CD4-positive, alpha-beta T cell treated with Interleukin-21 for 1 hour (primary cell): ENCODE measurements at places on chromosomes 12 and 14.

DNA sequence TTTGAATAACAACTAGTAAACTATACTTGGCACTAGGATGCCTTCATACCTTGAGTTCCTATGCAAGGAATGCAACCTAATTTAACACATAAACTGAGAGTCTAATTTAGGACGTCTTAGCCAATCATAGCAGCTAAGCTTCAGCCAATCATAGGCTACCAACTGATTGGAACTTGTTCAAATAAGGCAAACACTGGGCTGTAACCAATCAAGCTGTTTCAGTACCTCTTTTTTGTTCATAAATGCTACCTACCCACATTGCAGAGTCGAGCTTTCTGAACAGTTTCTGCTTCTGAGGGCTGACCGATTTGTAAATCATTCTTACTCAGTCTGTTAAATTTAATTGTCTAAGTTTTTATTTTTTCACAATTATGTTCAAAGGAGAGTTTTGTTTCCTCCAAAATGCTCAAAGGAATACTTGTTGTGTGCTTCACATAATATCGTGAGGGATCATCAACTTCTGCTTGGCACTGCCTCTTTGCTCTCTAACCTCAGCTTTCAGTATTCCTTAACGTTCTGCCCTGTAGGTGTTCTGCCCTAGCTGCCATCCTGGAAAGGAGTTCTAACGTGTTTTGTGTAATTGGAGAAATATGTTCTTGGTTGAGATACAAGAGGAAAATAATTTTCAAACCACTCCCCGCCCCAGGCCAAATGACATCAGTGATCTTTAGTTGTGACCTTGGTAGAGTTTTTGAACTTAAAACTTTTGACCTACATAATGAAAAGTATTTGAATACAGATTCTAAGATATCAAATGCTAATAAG is 380.4 kb upstream of the MIS18BP1 start:
- no peak for DNase-seq

- DNase-seq: no peak
Measured at GRCh38 chr14:105283899-105284298, 16.9 kb downstream of the BRF1 start.

DNA sequence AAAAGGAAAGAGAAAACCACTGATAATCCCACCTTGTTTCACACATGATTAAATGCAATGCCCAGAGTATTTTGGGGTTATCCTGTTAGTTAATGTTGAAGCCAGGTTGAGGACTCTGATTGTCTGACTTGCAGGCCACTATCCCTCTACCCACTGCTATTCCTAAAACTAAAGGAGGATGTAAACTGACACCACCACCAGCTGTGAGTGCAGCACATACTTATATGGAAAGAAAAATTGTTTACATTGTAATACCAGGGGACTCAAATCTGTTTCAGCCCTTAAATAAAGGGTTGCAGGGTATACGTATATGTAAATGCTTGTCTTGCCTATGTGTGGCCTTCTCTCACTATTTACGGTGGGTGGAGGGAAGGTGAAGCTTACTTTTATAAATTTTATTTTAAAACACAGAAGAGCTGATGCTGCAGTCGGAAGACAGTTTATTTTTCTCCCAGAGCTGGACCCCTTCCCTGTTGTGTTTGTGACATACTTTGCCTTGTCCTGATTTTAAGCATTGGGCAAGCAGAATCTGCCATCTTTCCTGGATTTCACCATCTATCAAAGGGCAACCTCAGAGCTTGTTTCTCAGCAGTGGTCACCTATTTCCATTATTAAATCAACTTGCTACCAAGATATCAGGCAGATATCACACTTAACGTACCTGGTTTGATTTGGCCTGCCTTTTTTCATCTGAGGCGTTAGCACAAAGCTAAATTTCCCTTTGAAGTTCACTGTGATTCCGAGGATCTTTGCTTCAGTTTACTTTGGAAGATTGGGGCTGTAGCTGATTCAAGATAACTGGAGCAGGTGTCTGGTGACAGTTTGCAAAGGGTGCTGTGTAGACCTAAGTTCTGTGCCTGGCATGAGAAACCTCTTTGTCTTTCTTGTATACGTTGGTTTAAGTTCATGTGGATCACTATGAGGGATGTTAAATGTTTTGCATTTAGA is 25.2 kb downstream of the DAAM1 start:
- DNase-seq: no peak

DNA sequence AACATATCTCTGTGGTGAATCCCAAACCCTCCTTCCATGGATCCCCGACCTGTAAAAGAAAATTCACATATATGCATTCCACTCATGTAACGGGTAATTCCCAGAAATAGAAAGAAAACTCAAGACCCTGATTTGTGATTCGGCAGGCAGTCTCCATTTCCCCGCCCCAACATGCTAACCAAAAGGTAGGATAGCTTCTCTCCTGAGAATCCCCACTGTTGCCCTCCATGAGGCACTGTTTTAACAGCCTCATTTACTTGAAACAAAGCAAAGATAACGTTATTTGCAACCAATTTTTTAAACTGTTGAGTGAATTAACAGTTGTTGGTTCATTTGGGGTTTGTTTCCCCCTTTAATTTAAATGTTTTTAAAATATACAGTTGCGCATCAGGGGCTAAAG is 774 bp upstream of the SLC2A13 start:
- DNase-seq: peak; percentile 2

GRCh38 chr14:71408362-71409030 is 501.2 kb downstream of the PCNX1 start:
- DNase-seq: no peak

DNA sequence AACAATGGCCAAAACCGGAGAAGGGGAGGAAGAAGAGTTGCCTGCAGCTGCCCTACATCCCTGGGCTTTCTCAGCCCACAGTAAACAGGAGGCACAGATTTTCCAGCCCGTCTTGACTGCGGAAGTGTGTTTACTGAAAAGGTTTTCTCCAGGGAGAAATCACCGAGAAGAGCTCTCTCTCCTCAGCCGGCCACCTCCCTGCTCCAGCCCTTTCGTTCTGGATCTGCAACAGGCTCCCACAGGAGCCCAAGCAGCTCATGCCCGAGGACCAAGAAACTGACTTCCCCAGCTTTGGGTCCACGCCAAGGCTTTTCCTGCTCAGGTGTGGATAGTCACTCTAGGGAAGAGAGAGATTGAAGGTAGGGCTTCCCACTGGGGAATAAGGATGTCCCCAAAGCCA is 61.7 kb downstream of the BCL11B start:
- no peak for DNase-seq

DNA sequence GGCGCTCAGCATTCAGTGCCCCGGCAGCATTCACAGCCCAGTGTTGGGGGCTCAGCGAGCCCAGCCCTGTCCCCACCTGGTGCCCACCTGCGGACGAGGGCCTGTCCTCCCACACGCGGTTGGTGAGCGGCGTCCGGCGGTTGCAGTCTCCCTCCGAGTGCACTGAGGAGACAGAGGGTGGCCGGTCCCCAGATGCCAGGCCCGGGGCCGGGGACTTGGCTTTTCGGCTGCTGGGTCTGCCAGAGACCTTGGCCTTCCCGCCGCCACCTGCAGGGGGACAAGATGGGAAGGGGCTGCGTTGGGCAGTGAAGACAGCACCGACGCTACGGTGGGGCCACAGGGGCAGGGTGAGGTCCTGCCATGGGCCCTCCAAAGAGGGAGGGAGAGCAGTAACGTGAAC is 31.2 kb downstream of the RFLNA start:
- DNase-seq: no peak

DNA sequence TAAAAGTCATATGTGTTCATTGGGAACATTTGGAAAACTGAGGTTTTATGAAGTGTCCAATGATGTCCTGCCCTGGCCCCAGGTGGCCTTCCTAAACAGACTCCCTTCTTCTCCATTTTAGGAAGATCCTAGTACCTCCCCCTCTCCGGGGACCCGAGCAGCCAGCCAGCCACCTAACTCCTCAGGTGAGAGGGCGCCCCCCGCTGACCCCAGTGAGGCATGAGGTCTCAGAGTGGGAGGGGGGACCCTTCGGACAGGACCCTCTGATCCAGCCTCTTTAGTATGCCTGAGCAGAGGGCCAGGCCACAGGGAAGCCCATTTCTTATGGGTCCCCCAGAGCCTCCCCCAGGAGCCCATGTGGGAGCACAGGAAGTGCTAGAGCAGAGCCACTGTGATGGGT is 23.7 kb downstream of the DEGS2 start:
- DNase-seq: no peak

DNA sequence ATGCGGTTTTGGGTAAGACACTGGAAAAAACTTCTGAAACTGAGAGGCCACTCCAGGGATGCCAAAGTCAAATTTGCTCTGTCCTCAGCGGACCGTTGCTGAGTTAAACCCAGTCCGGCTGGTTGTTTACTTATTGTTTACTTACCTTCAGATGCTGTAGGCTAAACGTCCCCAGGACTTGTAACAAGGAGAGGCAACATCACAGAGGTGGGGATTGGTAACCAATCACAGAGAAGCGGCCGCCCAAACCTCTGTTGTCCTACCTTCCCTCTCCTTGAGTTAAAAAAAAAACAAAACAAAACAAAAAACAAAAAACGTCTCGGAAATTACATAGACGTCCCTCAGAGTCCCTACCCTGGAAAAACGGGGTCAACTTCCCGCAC is 380 bp downstream of the ANO2 start:
- no peak for DNase-seq

GRCh38 chr14:52546318-52546670 is 6.0 kb downstream of the TXNDC16 start:
- no peak for DNase-seq

DNA sequence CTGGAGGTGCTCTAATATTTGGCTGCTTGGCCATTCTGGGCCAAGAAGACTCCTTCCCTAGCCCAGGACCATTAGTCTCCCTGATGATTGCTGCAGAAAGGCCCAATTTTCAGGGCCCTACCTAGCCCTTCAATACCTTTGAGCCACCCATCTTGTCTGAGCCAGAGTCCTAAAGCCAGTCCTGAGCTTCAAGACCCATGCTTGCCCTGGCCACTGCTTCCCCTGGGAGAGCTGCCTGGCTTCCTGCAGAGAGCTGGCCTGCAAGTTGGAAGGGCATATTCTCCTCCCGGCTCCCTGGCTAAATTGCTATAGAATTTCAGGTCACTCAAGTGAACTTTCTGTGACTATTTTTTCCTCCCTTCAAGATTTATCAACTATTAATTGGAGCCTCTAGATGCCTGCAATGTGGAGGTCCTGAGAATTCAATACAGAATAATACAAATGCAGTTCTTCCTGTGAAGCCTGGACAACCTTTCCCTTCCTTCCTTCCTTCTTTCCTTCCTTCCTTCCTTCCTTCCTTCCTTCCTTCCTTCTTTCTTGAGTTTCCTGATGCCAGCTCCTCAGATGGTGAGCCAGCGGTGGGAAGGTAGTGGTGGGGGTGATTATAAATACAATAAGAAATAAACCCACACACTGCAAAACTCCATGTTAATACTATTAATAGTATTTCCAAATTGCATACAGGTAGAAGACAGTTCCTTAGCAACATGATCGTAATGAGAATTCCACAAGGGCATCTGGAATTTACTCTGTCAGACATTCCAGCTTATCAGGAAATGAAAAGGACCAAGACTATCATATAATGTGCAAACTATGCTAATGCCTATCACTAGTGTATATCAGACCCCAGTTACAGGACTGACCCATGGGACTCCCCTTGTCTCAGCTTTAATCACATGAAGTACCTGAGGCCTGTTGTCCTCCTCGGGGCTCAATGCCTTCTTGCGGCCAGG is 108.1 kb downstream of the ZFP36L1 start:
- DNase-seq: no peak

DNA sequence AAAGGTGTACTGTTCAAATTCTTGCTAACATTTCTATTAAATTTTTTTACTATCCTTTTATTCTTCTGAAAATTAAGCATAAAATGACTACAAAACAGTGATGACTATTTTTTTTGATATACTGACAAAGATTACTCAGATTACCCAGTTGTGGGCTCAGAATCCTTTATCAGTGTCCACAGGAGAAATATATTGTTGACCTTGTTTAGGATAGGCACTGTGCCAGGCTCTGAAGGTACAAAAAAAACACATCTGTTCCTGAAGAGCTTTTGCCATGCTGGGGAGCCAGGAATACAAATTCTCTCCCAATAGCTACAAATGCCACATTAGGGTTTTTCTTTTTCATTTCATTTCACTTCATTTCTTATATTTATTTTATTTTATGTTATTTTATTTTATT is 26.9 kb upstream of the GCH1 start:
- DNase-seq: no peak

GRCh38 chr14:58151133-58152013 is 640 bp downstream of the ARMH4 start:
- DNase-seq: no peak

GRCh38 chr12:10027311-10027710 is 3.2 kb upstream of the CLEC9A start:
- DNase-seq: no peak

GRCh38 chr14:90510159-90510558 is 113.3 kb downstream of the CALM1 start:
- no peak for DNase-seq

DNA sequence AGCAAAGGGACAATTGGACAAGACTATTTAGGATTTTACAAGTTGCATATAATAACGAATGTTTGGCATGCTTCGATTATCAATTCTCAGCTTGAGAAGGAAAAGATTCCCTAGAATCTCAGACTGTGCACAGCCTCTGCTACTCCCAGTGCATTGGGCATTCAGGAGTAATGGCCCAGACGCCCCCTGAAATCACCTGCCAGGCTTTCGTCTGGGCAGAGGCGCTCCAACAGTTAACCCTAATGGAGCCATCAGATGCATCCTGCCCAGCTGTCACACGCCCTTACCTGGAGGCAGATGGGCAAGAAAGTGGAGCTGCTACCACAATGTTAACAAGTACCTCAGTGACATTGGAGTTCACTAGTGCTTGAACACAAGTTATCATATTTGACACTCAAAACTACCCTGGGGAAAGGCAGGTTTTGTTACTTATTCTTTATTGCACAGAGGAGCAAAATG is 927 bp upstream of the LRP6 start:
- no peak for DNase-seq

DNA sequence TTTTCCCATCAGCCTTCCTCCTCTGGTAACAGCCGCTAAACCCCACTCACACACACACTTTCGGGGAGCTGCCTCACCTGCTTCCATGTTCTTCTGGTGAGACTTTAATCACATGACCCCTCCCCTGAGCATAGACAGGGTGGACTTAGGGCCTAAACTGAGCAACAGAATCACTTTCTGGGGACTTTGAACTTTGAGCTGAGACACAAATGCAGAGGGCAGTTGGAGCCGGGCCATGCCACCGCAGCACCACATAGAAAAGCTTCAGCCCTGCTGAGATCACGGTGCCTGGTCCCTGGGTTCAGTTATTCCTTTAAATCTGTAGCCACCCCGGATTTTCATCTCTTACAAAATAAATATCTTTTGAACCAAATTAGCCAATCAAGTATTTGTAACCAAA is 18.4 kb upstream of the MAP3K9 start:
- no peak for DNase-seq
